ENCODE measurements at places on chromosomes 7 and 10.

DNA sequence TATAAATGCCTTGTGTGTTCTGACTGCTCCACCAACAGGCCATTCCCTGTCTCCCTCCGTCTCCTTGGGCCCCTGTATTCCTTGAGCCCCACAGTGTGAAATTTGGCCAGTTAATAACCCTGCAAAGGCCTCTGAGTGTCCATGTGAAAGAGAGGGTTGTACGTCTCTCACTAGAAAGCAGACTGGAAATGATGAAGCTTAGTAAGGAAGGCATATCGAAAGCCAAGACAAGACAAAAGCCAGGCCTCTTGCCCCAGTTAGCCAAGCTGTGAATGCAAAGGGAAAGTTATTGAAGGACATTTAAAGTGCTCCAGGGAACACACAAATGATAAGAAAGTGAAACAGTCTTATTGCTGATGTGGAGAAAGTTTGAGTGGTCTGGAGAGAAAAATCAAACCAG, 680.2 kb downstream of the SDK1 start:
- DNase-seq: no peak

DNA sequence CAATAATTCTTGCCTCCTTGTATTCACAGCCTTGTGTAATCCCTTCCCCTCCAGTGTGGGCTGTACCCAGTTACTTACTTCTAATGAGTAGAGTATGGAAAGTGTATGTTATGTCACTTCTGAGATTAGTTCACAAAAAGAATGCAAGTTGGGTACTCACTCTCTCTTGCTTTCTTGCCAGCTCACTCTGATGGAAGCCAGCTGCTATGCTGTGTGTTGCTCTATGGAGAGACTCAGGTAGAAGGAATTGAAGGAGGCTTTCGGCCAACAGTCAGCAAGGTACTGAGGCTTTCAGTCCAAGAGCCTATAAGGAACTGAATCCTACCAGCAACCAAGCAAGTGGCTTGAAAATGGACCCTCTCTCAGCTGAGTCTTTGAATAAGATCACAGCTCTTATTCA, 9.7 kb upstream of the BICC1 start:
- no peak for DNase-seq

DNA sequence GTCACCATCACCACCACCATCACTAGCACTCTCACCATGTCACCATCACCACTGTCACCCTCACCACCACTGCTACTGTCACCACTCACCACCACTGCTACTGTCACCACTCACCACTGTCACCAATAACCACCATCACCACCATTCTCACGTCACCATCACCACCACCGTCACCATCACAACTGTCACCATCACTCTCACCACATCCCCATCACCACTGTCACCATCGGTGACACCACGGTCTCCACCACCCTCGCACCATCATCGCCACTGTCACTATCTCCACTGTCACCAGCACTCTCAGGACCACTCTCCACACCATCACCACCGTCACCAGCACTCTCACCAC, 130.4 kb downstream of the MAD1L1 start:
- DNase-seq: no peak

DNA sequence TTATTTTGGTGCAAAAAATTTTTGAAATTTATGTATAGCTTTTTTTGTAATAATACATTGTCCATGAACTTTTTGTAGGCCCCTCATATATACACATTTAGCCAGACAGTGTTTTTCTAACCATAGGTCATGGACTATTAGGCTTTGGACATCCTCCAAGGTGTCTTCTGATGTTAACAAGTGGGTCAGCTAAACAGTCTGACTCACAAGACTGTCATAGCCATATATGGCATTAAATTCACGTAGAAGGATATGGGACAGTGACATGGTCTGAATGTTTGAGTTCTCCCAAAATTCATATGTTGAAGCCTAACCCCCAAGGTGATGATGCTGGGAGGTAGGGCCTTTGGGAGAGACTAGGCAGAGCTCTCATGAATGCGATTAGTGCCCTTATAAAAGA, 14.0 kb upstream of the NUB1 start:
- DNase-seq: no peak

Data from stimulated activated CD4-positive, alpha-beta T cell treated with anti-CD3 and anti-CD28 coated beads, Interleukin-2, amount 100 ng/mL, for 4 hours (primary cell).